Substantia nigra (tissue), 51 donors: ENCODE measurements at places on chromosomes 3 and 15.

DNA sequence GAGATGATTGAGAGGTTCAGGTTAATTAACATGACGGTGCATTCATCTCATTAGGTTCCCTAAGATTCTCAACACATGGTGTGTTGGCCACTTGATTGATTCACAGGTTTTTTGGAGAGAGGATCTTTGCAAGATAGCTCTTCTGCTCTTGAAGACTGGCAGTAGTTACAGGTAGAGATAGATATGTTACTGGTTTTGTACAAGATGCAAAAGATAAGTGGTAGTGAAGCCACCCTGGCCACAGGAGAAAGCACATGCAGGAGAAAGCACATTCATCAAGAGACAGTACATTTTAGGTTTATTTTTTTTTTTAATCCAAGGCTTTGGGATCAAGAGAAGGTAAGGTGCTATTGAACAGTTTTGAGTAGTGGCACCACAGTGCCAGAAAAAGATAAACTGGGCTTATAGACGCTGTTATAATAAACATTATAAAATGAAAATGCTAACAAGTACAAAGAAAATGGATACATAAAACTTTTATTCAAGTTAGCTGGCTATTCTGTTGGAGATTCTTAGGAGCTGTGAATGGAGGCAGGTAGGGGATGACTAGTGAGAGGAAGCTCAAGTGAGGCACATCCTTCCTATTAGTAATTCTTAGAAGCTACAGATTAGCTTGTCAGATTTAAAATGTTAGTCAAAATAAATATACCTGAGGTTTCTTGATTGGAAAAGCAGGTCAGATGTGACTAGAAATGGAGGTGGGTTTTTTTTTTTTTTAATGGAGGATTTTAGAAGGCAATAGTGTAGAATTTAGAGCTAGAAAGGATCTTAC, 10.8 kb downstream of the SELENOT start:
- DNase-seq: no peak

- no peak for DNase-seq
These were observed 83.7 kb downstream of the SEC22A start for GRCh38 chr3:123285479-123285878.

GRCh38 chr15:71808311-71809020, 1.9 kb upstream of the NR2E3 start:
- no peak for DNase-seq

DNA sequence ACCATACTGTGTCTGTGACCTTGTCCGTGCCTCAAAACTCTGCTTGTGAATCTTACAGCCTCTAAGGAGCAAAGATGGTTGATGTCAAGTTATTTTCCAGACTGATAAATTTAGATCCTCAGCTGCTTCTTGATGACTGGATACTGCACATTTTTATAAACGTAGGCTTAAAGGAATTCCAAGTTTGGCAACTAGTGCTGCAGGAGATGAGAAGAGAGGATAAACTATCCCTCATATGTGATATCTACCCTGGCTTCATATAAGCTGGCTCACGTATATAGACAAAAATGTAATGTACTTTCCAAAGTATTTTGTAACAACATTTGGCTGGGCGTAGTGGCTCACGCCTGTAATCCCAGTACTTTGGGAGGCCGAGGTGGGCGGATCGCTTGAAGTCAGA, 89.6 kb downstream of the GMPS start:
- no peak for DNase-seq

DNA sequence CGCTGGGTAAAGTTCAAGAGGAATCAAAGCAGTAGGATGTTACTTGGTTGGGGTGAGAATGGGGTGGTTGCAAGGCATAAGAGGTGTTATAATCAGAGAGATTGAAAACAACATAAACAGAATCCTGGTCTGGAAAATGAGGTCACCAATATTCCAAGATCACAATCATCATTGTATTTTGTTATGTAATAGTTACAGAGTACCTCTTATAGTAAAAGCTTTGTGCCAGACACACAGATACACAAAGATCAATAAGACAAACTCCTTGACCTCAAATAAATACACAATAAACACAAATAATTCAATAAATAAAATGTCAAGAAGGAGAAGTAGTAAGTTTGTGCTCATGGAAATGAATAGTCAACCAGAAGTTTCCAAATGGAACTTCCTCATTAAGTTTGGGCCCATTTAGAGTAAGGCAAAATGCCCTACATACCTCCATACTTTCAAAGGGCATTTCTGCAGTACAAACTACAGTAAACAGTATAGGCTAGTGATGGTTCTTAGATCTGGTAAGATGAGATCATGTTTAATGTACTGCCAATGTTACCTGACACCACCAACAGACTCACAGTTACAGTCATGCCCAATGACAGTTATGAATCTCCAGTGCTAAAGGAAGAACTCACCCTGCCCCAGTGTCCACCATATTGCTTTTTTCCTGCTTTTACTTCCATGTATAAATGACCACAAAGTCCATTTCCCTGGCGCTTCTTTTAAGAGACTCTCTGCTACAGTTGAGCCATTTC, 93.4 kb downstream of the KCNMB2 start:
- no peak for DNase-seq

- no peak for DNase-seq
These were observed 23.5 kb downstream of the DRD3 start for GRCh38 chr3:114155370-114155821.

DNA sequence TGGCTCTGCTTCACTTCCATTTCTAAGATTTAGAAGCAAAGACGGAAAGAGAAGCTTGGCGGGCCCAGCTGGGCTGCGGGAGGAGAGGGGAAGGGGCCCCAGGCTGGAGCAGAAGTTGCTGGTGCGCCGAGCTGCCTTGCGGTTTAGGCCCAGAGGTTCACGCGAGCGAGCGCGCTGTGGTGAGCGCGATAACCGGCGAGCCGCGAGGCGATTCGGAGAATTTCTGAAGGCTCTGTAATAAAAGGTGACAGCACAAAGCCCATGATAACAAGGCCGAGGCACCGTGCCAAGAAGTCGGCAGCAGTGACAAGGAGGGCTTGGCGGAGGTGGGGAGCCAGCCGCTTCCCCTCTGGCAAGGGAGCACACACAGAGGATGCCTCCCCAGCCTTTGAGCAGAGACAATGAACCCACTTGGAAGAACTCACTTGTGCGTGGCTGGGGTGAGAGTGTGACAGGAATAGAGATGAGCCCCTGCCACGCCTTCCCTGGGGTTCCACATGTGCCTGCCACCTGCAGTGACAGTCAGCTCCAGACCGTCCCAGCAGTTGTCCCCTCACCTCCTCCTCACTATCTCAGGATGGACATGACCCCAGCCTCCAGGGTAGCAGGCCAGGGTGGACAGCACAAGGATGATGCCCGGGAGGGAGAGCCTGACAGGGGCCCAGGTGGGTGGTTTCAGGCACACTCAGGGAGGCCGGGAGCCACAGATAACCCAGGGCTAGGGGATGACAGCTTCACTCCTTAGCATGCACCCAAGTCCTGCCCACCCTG, 315.2 kb downstream of the UACA start:
- DNase-seq: no peak

- no peak for DNase-seq
These were observed 279.3 kb upstream of the CTNNB1 start for GRCh38 chr3:40920041-40920440.

DNA sequence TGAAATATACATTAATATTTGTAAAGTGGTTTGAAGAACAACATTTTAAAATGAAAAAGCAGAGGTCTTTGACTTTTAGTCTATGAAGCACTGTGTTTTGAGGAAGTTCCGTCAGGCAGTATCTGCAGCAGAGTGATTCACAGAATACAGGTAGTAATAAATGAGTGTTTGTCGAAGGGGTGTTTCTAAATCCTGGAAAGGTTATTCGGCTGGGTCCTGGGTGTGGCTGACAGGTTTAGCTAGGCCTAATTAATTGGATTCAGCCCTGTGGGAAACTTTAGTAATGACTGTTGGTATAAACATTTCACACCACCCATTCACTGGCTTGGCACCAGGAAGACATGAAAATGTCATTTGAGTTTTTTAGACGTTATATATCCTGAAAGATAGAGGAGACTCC, 51.3 kb downstream of the TIPARP start:
- DNase-seq: no peak

GRCh38 chr3:110193074-110193473, 855.7 kb upstream of the DPPA4 start:
- DNase-seq: no peak

- no peak for DNase-seq
These were observed 99.1 kb upstream of the SLC6A11 start for GRCh38 chr3:10716964-10717363.

DNA sequence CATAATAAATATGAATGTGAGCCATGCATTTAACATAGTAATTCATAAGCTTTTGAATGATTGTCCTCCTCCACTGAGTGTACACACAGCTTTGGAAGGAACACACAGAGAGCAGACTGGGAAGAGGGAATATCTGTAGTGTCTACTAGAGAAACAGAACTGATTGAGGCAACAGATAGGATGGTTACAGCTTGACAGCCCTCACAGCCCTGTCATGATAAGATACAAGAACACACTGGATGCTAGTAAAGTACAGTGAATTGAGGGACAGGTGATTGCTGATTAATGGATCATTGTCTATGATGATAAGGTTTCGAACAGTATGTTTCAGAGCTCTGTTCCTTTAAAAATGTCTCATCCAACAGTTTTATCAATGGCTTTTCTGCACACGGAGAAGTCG, 383.4 kb upstream of the GBE1 start:
- no peak for DNase-seq

DNA sequence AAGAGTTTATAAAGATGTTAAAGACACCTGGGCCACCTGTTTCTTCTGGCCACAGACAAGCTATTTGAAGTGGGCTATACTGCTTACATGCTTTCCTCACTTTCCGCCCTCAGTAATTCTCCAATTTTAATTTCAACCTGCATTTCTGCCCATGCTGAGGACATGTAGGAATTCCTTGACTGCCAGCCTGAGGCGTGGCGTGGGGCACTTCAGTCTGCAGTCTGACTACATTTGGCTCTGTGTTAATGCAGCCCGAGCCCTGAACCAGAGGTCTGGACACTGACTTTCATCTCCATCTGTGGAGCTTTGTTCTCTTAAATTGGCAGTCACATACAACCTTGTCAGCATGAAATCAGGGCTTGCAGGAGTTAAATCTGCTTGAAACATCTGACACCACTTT, 8.5 kb downstream of the UQCC5 start:
- no peak for DNase-seq

GRCh38 chr15:45026651-45027190, 3.7 kb downstream of the SORD start:
- no peak for DNase-seq

DNA sequence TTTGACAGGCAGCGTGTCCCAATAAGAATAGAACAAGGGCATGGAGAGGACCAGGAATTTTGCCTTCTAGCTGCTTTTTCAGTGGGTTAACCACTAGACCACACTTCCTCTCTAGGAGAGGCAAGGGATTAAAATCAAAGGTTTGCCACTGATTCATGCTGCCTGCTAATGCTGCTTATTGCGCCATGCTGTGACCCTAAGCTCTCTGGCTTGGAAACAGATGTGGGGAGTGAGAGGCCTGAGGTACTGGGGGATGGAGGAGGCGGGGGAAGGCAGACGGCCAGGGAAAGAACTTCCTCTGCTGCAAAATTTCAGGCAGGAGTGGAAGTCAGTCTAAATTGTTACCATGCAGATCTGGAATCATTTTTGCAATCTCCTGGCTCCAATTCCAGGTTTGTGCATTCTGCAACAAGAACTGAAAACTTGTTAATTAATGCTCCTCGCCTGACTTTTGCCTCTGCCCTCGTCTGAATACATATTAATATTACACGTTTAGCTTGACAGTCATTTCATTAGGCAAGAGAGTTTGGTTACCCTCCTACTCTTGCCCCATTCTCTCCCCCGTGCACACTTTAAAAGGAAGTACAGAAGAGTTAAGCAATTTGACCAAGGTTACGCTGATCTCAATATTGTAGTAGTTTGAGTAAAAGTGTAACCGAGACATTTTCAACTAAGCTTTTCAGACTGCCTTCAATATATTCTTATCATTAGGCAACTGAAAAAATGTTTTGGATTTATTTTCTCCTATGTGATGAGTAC, 121.7 kb upstream of the SPRED1 start:
- no peak for DNase-seq

DNA sequence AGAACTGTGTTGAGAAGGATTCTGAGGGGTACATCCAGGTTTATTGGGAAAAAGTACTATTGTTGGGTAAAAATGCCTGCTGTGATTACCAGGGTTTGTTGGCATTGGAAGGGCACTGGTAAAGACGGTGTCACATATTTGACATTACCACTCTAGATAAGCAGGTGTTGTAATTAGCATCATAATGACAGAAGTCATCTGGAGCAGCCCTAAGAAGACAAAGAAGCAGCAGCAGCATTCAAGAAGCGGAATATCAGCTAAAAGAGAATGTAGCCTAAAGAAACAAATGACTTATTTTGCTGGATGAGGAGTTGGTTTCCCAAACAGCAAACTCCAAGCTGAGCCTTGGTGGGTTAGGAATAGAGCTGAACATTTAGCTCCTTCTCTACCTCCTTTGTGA, 30.5 kb upstream of the ZFAND6 start:
- DNase-seq: no peak

DNA sequence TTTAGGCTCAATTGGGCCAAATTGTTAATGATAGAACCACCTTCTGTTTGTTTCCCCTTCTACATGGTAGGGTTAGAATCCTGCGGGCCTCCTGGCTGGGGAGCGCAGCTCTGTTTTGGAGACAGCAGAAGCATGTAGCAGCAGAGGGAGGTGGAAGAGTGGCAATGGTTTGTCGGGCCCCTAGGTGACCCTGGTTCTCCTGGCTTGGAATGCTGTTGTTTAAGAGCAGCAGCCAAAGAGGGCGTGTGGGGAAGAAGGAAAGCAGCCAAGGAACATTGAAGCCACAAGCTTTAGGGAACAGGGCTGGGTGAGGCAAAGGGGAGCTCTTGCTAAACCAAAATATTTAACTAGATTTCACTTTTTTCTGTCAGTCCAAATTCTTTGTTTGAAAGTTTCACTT, 213.7 kb upstream of the NR2E3 start:
- DNase-seq: peak; percentile 17

DNA sequence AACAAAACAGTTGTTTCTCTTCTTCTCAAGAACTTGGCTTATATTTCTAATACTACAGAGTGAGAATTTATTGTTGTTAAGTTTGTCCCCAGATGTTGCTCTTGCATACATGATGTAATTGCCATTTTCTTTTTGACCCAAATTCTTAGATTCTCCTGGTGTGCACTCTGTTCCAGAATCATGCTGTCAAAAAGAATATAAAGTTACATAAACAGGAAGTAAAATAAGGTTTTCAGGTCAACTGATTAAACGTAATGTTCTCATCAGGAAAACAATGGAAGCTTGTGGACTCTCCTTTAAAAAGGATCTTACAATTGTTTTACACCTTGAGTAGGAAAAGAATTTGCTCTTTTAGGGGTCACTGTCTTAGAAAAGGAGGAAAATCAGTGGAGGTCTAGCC, 121.8 kb downstream of the ADAM10 start:
- DNase-seq: no peak

DNA sequence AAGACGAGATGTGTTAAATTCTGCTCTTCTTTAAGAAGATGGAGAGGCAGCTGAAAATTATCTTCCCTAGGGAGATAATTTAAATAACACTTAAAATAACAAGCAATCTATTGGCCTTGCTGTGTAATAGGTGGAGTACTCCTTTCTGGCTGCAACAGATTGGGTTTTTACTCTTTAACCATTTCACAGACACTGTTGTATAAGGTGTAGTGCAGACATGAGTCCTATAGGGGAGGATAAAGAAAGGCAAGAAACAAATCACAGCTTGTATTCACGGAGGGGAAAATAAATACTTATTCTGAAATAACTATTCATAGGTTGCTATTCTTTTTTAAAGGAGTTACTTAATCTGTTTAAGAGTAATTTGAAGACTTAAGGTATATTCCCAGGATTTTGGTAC, 252.0 kb downstream of the ZPLD1 start:
- no peak for DNase-seq

- DNase-seq: peak; percentile 8
These were observed 32.8 kb downstream of the LINGO1 start for GRCh38 chr15:77599899-77600298.

GRCh38 chr3:186381424-186382216, 19.6 kb upstream of the DGKG start:
- DNase-seq: no peak
